ENCODE measurements at places on chromosomes 7 and 10.
A peak's percentile ranks its signal among the peaks of the same experiment; 100 is the strongest.

- DNase-seq = peak; percentile 16
These were observed 93.3 kb downstream of the CUL2 start for GRCh38 chr10:34996843-34997242.

DNA sequence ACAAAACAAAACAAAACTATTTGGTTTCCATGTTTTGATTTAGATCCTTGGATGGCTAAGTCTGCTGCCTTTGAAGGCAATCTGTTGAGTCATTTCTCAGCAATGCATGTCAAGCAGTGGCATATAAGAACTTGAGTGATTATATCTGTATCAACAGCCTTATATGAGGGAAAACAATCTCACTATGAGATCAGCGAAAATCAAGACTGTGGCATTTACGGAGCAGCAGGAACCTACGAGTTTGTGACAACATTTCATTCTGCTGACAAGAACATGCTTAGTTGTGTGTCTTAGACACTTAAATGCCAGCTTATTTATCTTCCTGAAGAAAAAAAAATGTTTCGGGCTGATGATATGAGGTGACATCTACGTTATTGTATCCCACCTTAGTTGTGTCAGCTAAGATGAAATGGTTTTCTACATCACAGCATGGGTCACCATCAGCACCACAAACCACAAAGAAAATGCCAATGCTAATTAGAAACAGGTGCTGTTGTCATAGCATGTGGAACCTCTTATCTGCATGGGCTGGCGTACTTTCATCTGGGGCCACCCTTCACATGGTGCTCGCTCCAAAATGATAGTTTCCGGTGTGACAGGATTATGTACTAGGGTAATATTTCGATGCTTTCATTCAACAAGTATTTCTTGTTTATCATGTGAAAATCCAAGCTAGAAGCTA is 1085.5 kb downstream of the SORCS1 start:
- no peak for DNase-seq

DNA sequence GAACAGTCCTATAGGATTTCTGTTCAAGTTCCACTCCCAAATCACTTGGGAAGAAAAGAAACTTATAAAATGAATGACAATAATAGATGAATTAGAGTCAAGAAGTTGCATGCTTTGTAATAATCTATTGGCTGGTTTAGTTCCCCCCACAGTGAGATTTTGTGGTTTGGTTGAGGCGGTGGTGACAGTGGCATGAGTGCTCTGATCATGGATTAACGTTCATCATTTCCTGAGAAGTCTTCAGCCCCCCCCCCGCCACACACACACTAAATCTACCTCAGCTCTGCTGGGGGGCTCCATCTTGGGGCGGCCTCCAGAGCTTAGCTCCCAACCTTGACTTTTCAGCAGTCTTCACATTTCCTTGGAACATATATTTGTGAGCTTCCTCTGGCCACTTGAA is 121.7 kb downstream of the ABCA13 start:
- DNase-seq = no peak

DNA sequence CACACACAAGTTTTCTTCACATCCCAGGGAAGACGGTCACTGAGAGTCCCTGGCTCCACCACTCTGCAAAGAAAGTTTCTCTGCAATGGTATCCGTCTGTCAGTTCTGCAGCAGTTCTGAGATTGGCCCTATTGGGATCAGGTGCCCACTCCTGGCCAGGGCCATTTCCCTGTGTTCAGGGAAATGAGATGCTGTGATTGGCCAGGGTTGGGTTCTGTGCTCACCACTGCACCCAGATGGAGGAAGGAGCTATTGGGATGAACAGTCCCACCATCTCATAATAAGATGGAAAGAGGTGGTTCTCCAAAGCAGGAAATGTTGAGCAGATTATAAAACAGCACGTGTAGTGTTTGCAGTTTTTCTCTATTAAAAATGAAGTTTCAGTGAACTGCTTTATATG is 13.3 kb upstream of the PIP4K2A start:
- DNase-seq = no peak

DNA sequence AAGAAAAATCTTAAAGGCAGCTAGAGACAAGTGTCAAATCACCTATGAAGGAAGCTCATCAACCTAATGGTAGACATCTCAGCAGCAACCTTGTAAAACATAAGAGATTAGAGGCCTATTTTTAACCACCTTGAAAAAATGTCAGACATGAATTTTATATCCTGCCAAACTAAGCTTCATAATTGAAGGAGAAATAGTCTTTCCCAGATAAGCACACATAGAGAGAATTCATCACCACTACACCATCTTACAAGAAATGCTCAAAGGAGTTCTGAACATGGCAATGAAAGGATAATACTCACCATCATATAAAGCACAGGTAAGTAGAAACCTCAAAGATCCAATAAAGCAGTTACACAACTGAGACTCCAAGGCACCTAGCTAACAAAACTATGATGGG is 156.5 kb downstream of the ZEB1 start:
- no peak for DNase-seq

- DNase-seq = no peak
These were observed 10.5 kb downstream of the DDX56 start for GRCh38 chr7:44563171-44563679.

DNA sequence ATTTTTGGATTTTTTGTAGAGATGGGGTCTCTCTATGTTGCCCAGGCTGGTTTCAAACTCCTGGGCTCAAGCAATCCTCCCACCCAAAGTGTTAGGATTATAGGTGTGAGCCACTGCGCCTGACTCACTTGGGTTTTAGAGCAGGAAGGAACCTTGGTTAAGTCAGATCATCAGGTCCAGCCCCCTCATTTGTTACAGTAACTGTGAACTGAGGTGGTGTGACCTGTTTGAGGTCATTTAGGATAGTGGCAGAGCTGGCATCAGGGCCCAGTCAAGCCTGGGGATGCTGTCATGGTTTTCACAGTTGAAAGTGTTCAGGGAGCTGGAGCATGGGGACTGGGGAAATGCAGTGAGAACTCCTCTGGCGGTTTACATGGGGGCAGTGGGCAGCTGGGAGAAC is 159.6 kb downstream of the TAX1BP1 start:
- DNase-seq = no peak

DNA sequence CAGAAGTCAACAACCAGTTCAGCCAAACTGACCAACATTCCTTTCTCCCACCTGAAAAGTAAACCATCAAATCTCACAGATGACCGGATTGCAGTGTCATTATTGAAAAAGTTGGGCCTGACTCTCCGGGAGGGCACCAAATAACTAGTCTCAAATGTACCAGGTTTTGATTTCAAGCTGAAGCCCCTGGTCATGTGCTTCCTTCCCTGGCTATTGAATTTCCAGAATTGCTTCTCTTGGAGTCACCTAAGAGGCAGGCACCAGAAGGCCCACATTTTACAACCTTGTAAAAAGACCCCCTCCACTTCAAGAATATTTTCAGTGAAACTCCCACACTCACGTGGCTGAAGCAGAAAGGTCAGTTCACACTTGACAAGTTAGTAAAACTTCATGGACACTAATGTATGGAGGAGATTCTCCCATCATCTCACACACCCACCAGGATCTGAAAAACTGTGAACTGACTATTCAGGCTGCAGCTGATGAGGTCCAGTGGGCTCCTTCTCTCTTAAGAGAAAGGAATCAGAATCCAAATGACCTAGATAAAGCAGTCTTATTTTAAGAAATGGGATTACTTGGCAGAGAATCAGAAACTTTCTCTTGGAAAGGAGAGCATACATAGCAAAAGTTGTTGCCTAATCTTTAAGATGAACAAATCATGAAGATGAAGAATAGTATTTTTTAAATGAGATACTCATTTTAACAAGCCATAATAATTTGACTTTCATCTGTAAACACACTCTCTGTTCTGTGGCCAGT is 53.6 kb downstream of the DLD start:
- no peak for DNase-seq

DNA sequence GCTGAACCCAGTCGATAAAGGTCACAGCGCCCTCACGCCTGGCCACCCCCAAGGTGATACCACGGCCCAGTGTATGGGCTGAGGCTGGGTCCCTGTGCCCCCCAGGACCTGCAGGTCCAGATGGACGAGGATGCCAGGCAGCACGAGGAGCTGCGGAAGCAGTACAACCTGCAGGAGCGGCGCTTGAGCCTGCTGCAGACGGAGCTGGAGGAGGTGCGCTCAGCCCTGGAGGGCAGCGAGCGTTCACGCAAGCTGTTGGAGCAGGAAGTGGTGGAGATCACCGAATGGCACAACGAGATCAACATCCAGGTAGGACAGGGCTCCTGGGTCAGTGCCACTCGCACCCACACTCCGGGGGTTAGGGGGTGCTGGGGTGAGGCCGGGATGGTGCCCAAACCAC is 24.2 kb upstream of the ARPC1A start:
- DNase-seq = no peak

DNA sequence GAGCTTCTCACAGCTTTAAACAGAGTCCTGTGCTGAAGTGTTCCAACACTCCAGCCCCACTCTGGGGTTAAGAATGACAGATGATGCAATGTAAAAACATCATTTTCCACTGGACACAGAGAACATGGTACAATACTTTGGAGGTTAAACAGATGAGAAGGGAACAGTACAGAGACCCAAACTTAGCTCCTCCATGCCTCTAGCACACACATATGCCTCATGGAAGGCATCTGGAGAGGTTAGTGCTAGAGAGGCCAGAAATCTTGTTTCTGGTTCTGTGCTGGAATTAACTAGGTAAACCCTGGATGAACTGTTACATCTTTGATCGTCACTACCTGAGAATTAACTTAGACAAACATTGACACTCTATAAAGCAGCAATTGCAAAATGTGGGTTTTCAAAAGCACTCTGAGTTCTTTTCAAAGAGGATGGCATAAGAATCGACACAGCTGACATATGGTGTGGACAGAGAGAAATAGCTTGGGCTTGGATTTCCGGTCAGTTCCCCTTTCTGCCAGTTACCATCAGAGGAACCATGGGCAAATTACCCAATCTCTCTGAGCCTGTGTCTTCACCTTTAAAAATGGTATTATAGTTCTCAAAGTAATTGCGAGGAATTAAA is 81.9 kb downstream of the KCNMA1 start:
- DNase-seq = peak; percentile 48

GRCh38 chr10:89235073-89235798 is 16.3 kb downstream of the LIPA start:
- DNase-seq = no peak

Data from IMR-90 (cell line).